ENCODE measurements at places on chromosomes 7 and 10.

GRCh38 chr7:126578338-126578737, 674.4 kb downstream of the GRM8 start:
- peak; percentile 99 for DNase-seq

DNA sequence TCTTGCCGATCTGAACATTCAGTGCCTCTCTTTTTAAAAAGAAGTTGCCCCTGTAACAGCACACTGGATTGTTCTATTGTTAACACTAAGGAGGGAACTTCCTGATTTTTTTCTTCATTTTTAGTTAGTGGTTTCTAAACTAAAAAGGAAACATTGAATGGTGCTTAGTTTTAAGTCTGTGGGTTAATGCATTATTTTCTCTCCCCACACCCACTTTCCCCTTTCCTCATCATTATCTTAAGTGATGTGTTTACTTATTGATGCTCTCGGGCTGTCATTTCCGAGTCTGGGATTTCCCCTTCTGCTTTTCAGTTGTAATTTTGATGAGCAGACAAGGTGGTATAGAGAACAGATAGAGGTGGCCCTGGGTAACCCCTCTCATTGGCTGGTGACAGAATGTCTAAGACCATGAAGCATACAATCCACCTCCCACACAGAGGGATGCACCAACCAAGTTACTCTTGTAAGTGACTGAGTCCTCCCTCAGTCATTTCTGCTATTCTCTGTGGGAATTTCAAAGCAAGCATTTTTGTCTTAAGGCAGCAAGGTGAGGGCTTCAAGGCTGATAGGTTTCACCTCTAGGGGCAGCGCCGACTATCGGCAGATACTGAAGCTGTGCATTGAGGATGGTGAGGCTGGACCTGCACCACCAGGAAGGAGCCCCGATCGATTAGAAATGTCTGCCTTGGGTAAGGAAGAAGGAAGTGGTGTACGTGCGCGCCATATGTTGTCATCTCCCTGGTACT, 49.5 kb downstream of the CHN2 start:
- no peak for DNase-seq

DNA sequence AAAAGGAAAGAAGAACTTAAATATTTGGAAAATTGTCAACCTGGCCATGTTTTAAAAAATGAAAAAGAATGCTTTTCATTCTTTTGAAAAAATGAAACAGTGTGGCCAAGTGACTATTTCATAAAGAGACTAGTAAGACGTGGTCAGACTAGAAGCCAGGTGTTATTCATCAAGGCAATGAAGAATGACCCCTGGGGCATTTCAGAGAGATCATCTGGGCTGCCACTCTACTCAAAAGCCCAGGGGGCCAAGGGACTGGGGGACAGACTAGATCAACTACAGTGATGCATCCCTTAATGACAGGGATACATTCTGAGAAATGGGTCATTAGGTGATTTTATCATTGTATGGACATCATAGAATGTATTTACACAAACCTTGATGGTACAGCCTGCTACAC, 199.4 kb downstream of the STK31 start:
- no peak for DNase-seq

- DNase-seq, result no peak
These were observed 87.2 kb upstream of the COL1A2 start for GRCh38 chr7:94307399-94308048.

GRCh38 chr7:47581438-47581803, 490 bp downstream of the TNS3 start:
- no peak for DNase-seq

- DNase-seq, result no peak
These were observed 92.0 kb upstream of the CDC14C start for GRCh38 chr7:48832303-48832845.

- no peak for DNase-seq
These were observed 667.1 kb downstream of the INHBA start for GRCh38 chr7:41035794-41036193.

DNA sequence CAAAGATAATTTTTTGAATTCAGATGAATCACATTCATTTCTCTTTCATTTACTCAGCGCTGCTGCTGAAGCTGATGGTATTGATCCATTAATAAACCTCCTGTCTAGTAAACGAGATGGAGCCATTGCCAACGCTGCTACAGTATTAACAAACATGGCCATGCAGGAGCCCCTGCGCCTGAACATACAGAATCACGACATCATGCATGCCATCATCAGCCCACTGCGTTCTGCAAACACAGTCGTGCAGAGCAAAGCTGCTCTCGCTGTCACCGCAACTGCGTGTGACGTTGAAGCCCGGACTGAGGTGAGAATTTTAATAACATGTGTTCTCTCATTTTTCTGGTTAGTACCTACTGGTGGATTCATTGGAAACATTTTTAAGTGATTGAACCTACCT, 70.2 kb downstream of the ARMC3 start:
- no peak for DNase-seq

- no peak for DNase-seq
These were observed 195.3 kb downstream of the FZD1 start for GRCh38 chr7:91459539-91459938.

GRCh38 chr7:141238596-141239243, 164.9 kb downstream of the TMEM178B start:
- DNase-seq, result no peak

GRCh38 chr7:138964624-138965436, 16.4 kb downstream of the KIAA1549 start:
- DNase-seq, result no peak

DNA sequence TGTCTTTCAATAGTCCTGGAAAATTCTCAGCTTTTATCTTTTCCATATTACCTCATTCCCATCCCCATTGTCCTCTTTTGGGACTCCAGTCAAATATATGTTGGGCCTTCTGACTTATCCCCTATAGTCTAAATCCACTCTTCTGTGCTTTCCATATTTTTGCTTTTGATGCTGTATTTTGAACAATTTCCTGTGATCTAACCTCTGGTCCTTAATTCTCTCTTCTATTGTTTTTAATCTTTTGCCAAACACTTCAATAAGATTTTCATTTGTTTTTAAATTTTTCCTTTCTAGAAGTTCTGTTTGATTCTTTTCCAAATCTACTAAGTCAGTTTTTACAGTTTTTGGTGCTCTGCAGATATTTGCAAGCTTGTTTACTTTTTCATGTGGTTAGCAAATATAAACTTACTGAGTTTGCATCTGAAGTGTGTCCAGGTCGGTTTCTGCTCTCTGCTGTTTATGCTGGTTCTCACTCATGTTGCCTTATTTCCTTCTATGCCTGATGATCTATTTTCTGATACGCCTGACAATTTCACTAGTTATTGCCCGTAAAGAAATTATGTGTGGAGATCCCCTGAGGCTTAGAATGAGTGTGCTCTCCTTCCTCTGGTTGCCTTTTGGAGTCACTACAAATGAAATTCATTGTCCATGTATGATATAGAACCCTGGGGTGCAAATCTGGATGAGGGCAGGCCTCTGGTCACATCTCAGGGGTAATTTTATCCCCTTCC, 110.4 kb downstream of the RBM20 start:
- no peak for DNase-seq

GRCh38 chr10:131635564-131636015, 265.2 kb upstream of the PPP2R2D start:
- DNase-seq, result no peak

- no peak for DNase-seq
These were observed 1.2 kb downstream of the DBF4 start for GRCh38 chr7:87877366-87878040.

DNA sequence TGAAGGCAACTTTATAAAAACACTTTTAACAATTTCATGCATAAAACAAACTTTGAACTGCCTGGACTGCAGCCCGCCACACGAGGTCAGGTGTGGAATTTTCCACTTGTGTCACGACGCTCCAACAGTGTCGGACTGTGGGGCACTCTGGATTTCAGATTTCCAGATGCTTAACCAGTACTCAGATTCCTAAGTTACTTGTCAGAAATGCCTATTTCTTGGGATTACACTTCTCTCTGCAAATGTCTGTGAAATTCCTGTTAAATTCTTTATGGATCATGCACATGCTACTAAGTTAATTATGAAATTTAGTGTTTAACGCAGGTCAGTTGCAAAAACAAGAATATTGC, 473 bp upstream of the GPER1 start:
- DNase-seq, result no peak

GRCh38 chr7:142797391-142798377, 26.9 kb downstream of the PRSS2 start:
- DNase-seq, result no peak

DNA sequence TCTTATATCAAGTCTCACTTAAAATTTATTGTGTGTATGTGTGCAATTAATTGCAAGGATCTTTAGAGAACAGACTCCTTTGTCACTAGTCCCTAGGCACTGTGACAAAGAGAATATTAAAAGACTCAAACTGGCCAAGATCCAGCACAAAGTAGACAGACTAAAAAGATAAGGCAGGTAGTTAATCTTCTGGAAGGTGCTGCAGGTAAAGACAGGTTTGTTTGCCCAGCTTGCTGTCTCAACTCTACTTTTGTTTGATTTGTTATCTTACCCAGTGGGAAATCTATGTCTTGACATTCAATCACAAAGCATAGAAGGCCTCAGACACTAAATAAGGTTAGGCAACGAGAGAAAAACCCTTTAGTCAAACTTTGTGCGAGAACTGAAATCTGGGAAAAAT, 807.9 kb upstream of the LRRN3 start:
- no peak for DNase-seq
